ENCODE measurements at places on chromosomes 2 and 18.

DNA sequence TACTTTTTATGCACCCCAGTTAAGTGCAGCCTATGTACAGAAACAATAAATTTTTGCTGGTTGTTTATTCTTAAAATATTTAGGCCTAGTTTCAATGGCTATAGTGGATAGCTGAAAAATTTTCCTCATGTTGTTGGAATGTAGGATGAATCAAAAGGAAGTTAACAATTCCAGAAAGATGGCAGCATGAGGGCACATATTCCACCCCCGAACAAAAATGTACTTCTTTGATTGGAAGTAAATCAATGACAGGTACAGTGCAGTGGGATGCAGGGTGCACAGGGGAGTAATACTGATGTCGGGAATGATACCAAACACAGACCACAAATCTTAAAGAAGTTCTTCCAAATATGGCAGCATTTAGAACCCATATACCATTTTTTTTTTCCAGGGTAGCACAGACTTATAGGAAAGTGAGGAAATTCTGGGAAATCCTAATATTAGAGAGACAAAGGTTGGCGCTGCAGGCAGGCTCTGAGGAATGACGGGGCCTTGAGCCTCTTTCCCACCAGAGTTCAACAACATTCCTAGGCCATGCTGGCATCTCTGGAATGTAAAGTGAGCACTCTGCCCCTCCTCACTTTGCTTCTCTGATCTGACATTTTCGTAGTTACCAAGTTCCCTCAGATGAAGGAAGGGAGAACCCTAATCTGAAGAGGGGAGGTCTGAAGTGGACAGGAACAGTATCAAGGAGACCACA is 36.6 kb upstream of the IKZF2 start:
- DNase-seq, result no peak

DNA sequence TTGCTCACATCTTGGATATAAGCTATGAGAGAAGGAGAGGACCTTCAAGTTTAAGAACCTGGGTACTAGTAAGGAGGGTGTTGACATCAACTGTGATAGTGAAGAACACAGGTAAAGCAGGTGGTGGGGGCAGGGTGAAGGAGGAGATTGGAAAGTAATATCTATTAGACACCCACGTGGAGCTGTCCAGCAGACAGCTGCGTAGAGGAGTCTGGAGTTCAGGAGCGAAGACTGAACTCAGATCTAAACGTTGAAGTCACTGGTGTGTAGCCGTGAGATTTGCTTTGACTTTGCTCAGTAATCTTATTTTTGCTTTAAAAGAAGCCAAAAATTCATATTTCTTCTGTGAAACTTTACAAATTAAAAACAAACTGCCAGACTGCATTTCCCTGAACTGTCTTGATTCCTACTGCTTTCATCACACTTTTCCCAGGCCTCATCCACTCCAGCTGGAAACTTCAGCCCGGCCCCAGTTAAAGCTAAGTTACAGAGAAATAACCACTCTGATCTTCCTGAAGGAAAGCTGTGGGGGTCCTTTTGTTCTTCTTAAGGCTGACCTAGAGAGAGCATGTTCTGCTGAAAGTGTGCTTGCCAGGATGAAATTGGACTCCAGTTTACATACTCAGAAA is 533.3 kb downstream of the CNTNAP5 start:
- no peak for DNase-seq

- DNase-seq, result no peak
Measured at GRCh38 chr18:76967721-76968472, 145.5 kb downstream of the ZNF236 start.

DNA sequence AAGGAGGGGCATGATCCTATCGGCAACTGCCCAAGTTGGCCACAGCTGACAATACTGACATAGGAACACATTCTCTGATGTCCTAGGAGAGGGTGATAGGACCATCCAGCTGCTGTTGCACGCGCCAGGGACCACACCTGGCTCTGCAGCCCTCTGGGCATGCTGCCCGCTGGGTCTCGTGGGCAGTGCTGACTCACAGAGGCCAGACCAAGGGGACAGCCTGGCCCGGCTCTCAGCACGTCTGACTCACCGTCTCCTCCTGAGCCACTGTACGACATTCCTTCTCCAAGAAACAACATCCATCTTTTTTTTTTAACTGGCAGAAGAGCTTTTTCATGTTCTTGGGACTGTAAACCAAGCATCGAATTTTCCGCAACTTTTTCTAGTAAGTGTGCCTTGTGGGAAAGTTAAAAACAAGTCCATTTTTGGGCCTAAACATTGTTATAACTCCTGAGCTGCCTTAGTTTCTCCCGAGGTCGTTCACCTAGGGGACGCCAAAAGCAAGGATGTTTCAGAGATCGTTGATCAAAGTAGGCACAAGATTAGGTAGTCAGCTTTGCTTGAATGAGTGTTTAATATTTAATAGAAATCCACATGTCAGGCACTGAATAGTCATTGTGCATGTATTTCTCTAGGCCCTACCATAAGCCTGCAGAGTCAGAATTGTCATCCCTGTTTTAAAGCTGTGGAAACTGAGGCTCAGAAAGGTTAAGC is 100.3 kb downstream of the TTC32 start:
- DNase-seq, result no peak

DNA sequence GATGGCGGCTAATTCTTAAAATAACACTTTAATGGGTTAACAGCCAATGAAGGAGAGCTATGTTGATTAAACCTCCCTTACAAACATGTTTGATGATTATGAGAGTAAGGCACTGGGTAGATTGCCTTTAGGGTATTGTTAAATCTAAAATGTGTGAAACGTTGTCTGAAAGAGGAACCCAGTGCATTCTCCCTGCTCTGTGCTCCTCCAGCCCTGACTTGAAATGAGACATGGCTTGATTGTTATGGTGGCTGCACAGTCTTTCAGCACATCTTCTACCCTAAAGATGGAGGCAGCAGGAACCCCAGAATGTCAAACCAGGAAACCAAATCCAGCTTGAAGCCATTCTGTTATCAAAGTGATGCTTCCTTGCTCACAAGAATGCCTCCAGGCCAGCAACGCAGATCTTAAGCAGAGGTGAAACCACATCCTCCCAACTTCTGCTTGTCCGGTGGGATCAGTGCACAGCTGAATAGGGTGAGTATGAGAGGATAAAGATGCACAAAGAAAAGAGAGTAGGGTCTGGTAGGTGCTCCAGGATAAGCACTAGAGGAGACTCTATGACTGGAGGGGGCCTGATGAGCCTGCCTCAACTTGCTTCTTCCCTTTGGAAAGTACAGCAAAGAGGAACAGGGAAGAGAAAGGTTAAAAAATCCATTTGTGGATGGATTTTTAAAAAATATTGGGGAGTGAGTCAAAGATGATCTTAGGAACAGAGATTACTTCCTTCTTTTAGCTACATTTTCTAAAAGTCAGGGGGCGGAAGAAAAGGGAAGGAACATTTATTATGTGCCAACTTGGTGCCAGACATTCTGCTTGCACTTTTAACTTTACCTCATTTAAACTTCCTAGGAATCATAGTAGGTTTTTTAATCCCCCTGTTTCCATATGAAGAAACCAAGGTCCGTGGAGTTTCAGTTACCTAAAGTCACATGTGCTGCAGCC is 523.0 kb downstream of the TXNL1 start:
- DNase-seq, result no peak

Measured in COR-L47 (cell line).